ENCODE measurements at places on chromosomes 16 and 17. TPM values are rescaled to one million over a fixed set of nuclear protein-coding genes. Genes with fewer than 3 reads are reported as not detected.

ZNF18 gene
- 7.2 TPM for total RNA-seq

CD300A gene
- 36.1 TPM for total RNA-seq

SPOP gene
- total RNA-seq, result 50.1 TPM

ABI3 gene
- total RNA-seq, result 67.0 TPM

MPP2 gene
- 0.56 TPM for total RNA-seq

- no peaks in the 10 kb centered on the region for H3K27me3 ChIP-seq
- DNase-seq, result no peak
- no peaks in the 10 kb centered on the region for H3K4me1 ChIP-seq
Measured at GRCh38 chr16:87483481-87483880, 9.3 kb downstream of the ZCCHC14 start.

DNA sequence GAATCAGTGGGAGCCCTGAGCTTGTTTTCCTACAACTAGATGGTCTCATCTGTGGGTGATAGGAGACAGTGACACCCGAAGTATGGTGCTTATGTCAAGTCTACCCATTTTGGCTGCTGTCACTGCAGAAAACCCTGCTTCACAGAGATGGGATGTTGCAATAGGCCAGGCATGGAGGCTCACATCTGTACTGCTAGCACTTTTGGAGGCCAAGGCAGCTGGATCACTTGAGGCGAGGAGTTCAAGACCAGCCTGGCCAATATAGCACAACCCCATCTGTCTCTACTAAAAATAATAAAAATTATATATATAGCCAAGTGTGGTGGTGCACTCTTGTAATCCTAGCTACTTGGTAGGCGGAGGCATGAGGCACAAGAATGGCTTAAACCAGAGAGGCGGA lies 2.3 kb upstream of the HERPUD1 start:
- H3K27ac ChIP-seq, result no peak overlapping the region
- peaks cover 13% of the 10 kb centered on the region for H3K4me1 ChIP-seq
- DNase-seq, result no peak

DNA sequence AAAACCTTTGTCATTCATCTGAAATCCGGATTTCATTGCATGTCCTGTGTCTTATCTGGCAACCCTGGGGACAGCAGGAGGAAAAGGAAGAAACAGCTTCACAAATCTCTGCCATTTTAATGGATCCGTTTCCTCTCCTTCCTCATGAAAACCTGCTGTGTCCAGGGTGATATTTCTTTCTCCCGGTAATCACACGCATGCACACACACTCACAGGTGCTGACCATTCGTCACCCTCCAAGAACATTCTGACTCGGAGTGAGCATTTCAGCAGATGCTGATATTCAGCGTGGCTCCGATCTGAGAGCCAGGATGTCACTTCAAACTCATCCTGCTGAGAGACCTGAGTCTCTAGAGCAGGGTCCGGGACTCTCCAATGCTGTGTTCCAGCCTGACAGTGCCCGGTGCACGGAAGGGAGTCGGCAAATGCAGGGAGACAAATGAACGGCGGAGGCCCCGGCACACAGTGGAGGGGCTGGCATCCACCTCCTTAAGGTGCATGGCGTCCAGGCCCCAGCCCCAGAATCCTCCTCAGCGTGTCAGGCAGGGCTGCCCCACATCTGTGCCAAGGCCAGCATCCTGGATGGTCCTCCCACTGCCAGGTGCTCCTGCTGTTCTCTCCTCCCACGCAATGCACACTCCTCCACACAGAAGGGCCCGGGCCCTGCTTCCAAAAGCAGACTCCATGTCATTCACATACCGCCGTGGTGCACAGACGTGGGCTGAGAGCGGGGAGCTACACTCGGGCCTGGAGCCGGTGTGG lies 70.7 kb downstream of the RBFOX3 start:
- no peaks in the 10 kb centered on the region for H3K36me3 ChIP-seq
- H3K27me3 ChIP-seq, result peaks cover 2% of the 10 kb centered on the region
- no peak for DNase-seq

DNA sequence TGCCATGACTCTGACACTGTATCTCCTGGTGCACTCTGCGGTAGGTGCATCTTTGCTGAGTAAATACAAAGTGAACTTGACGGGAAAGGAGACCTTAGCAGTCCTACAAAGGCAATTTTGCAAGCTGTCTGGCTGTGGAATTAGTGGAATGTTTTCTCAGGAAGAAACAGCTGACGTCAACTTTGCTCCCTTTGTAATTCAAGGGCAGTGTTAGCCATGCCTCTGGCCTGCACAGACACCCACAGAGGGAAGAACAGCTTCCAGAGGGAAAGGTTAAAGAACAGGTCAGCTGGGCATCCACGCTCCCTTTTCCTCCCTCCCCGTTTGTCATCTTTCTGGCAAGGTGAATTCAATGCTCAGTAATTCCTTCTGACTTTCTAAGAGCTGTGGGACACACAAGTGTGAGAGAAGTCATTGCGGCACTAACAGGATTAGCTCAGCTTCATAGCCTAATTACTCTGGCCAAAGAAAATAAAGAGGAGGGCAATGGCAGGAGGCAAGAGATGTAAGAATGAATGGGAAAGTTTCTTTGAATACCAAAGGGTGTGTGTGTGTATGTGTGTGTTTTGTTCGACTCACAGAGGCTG lies 476.9 kb upstream of the GOT2 start:
- no peak overlapping the region for H3K4me3 ChIP-seq
- no peak for DNase-seq
- H3K27me3 ChIP-seq, result no peaks in the 10 kb centered on the region
- H3K27ac ChIP-seq, result no peak overlapping the region

- H3K27me3 ChIP-seq, result no peaks in the 10 kb centered on the region
- H3K27ac ChIP-seq, result no peak overlapping the region
- H3K4me1 ChIP-seq, result 0 out of 2 replicates have a peak, but pooled peaks cover 2% of the 10 kb centered on the region
- H3K4me3 ChIP-seq, result no peak overlapping the region
Measured at GRCh38 chr16:87832741-87833502, 36.4 kb downstream of the SLC7A5 start.

All from GM12878 (cell line).